Activated CD4-positive, alpha-beta T cell treated with anti-CD3 and anti-CD28 coated beads, Interleukin-2, amount 50 U/mL, for 48 hours (primary cell): ENCODE measurements at places on chromosomes 1 and 21.

DNA sequence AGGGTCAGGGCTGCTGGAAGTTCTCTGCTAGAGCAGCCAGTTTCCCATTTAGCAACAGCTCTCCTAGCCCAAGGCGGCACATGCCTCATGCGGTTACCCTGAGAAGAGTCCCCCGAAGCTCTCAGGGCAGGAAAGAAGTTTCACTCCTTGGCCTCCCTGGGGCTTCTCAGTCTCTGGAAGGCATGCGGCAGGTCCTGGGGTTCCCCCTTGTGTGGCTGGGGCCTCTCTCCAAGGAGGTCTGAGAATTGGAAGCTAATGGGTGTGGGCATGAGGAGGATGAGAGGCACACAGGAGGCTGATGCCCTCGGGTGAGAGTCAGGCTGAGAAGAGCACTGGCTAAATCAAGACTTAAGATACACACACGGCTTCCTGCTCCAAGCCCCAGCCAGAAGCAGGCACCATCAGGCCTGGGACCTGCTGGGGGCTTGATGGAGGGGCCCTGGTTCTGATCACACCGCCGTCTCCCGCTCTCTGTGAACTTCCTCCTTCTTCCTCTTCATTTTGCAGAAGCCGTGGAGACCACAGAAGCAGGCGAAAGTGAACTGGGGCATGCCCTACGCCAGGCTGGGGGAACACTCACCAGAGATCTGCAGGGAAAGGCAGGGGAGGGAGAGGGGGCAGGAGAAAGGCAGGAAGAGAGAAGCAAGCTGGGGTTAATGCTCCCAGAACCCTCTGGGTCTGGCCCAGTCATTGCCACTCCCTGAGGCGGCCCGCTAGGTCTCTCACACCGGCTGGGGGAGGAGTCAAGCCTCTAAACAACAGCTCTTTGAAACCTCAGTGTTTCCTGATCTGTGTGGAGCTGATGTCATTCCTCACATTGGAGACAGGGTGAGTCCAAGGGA is 15.1 kb downstream of the BLACAT1 start:
- DNase-seq = peak; percentile 83

DNA sequence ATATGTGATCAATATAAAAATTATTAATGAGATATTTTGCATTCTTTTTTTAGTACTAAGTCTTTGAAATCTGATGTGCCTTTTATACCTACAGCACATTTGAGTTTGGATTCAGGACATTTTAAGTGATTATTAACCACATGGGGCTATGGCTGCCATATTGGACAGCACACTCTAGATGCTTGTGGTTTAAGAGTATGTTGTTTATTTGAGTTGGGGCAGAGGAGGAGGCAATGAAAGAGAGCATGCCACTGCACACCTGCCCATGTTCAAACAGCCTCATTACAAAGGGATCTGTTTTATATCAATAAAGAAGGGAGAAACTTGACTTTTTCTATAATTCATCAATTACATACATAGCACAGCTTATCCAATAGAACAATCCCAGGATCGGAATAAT is 99.4 kb upstream of the EDEM3 start:
- no peak for DNase-seq

GRCh38 chr1:179061360-179062282 is 20.2 kb upstream of the TOR3A start:
- no peak for DNase-seq

GRCh38 chr1:164961715-164962114 is 394.8 kb downstream of the LMX1A start:
- no peak for DNase-seq

DNA sequence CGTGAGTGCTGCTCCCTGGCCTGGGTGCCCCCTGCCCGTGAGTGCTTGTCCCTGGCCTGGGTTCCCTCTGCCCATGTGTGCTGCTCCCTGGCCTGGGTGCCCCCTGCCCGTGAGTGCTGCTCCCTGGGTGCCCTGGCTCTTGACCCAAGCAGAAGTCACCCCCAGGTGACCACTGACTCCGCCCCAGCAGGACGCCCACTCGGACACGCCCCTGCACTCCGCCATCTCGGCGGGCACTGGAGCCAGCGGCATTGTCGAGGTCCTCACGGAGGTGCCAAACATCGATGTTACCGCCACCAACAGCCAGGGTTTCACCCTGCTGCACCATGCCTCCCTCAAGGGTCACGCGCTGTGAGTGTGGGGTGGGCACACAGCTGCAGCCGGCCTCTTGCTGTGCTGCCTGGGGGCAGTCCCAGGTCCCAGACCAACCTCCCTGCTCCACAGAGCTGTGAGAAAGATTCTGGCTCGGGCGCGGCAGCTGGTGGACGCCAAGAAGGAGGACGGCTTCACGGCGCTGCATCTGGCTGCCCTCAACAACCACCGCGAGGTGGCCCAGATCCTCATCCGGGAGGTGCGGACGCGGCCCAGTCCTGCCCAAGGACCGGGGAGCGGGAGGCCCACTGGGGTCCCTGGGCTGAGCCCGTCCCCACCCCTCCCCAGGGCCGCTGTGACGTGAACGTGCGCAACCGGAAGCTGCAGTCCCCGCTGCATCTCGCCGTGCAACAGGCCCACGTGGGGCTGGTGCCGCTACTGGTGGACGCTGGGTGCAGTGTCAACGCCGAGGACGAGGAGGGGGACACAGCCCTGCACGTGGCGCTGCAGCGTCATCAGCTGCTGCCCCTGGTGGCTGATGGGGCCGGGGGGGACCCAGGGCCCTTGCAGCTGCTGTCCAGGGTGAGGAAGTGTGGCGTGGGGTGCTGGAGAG is 3.9 kb upstream of the MMP23B start:
- no peak for DNase-seq

DNA sequence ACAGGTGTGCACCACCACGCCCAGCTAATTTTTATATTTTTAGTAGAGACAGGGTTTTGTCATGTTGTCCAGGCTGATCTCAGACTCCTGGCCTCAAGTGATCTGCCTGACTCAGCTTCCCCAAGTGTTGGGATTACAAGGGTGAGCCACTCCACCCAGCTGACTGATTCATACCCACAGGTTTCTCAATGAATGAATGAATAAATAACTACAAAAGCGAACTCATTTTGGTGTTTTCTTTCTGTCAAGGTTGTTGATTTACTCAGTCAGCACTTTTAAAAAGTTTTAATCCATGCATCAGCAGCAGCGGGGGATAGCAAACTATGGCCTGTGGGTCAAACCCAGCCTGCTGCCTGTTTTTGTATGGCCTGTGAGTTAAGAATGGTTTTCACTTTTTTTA is 217.5 kb downstream of the FAF1 start:
- no peak for DNase-seq

- no peak for DNase-seq
Observed at GRCh38 chr21:22235866-22236590, 1237.8 kb downstream of the NCAM2 start.

- no peak for DNase-seq
Observed at GRCh38 chr21:34992736-34993398, 56.2 kb downstream of the RUNX1 start.

GRCh38 chr1:85033221-85033620 is 15.1 kb downstream of the MCOLN3 start:
- DNase-seq = no peak

- no peak for DNase-seq
Observed at GRCh38 chr1:184407816-184408510, 21.1 kb downstream of the C1orf21 start.

DNA sequence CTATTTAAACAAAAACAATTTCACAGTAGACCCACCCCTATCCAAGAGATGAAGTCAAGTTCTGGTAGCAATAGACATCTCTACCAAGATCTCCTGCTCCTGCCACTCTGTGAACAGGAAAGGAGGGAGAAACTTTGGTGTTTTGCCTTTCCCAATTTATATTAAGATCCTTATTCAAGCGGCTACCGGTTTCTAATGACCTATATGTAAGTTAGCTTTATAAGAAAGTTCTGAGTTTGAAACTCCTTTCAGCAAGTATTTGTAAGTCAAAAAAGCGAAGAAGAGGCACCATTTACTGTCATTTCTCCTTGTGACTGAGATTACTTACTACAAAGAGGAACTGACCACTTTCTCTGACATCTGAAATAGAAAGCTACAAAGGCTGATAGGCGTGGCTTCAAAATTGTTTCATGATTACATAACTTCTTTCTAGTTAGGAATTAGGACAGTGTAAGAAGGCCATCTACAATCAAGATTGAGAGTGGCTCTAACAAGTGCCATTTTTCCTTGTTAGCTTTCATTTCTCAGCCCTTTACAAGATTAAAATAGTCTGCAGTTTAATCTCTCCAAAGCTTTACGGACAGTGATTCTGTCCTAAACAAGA is at the start of gene MNDA:
Gene MNDA (plus strand): TSS at position 448 of the 604 bp plus-strand sequence. CDS start 10,803 bp downstream, outside the sequence.
- no peak for DNase-seq

DNA sequence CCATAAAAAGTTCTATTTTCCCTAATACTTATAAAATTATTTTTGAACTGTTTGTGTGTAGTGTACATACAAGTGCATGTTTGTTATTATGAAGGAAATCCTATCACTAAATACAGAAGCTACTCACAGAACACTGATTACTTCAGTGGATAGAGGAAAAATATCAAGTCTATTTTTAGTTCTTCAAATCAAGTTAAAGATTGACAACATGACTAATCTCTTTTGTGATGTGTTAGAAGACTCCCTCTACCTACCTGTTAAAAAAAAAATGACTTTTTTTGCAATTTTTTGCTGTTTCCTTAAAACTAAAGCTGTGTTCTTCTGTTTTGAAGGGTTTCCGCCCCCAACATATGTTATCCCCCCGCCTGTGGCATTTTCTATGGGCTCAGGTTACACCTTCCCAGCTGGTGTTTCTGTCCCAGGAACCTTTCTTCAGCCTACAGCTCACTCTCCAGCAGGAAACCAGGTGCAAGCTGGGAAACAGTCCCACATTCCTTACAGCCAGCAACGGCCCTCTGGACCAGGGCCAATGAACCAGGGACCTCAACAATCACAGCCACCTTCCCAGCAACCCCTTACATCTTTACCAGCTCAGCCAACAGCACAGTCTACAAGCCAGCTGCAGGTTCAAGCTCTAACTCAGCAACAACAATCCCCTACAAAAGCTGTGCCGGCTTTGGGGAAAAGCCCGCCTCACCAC is 45.5 kb downstream of the NCF2 start:
- no peak for DNase-seq

GRCh38 chr1:234743791-234744611 is 134.0 kb upstream of the IRF2BP2 start:
- no peak for DNase-seq

GRCh38 chr1:67544921-67545320 is 114.7 kb upstream of the SERBP1 start:
- no peak for DNase-seq

GRCh38 chr1:43129426-43129825 is 42.7 kb downstream of the EBNA1BP2 start:
- no peak for DNase-seq

- DNase-seq = no peak
Observed at GRCh38 chr1:38728585-38728908, 131.0 kb downstream of the RRAGC start.

DNA sequence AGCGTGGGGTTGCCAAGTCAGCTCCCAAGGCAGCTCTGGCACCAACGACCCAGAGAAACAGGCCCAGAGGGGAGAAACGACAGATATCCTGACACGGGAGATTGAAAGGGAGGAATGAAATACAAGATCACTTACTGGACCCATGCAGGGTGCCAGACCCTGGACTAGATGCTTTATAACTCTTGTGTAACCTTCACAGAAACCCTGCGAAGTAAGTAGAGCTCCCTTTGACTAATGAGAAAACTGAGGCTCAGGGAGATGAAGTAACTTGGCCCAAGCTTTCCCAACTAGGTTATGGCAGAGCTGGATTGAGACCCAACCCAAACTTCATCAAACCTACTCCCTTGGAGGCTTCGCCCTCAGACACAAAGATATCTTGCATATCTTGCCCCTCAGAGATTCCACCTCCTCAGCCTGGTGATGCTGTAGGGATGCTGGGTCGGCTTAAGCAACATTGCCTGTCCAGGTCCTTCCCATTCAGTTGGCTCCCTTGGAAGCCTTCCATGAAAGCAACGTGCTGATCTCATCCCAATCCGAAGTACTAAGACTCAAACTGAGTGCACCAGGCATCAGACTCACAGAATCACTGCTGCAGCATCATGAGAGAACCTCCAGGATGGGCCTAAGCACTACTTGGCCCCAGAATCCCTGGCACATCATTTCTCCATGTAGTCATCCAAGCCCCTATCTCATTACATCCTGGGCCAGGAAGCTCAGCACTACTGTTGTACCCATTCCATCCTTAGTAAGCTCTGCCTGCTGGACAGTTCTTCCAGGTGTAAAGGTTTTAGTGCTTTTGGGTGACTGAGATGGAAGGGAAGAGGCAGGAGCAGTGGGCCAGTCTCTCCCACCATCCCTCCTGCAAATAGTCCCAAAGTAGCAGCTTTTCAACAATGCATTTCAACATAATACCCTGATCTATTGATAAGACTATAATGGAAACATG is 1.1 kb upstream of the IGSF9 start:
- no peak for DNase-seq

GRCh38 chr21:39037807-39038405 is 145.3 kb downstream of the PSMG1 start:
- DNase-seq = peak; percentile 2

DNA sequence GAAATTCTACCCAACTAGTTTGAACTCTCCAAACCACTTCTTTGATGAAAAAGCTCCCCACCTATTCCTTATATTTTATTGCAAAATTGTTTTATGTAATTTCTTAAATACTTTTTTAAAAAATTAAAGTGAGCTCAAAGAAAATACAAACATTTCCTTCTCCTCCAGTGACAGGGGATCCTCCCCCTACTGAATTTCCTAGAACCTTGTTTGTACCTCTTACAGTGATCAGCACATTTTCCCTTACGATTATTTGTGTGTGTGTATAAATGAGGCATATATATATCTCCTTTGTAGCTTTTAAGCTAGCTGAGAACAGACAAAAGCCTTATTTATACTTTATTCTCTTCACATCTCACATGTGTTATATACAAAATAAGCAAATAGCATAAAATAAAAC is 44.4 kb downstream of the VAV3 start:
- DNase-seq = no peak

- DNase-seq = no peak
Observed at GRCh38 chr1:237171454-237172117, 129.6 kb downstream of the RYR2 start.

GRCh38 chr1:185646202-185646683 is 87.9 kb upstream of the HMCN1 start:
- DNase-seq = no peak

- DNase-seq = no peak
Observed at GRCh38 chr1:197944485-197944884, 27.3 kb downstream of the LHX9 start.

DNA sequence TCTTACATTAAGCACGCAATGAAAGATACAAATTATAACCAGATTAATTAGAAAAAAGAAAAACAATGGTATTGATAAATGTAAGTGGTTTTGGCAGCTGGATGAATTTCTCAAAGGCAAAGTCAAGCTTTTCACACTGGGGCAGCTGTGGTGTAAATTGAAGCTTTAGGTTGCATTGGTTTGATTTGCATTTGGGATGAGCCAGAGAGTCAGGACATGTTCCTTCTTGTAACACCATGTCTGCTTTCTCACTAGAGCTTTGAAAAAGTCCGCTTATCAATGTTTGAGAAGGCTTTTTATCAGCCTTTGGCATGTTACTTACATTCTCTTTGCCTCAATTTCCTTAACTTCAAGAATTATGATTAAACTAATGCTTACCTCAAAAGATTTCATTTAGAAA is 173.9 kb downstream of the GPATCH2 start:
- DNase-seq = no peak
